Upper lobe of left lung (tissue), 6 donors: ENCODE measurements at places on chromosomes 7 and 10. TPM values are rescaled to one million over a fixed set of nuclear protein-coding genes. Genes with fewer than 3 reads are reported as not detected.

GRCh38 chr10:68781613-68782574, 45.4 kb upstream of the STOX1 start:
- no peak for DNase-seq

GRCh38 chr7:78007231-78007630, 208.7 kb downstream of the PHTF2 start:
- DNase-seq: no peak

- no peak for DNase-seq
Observed at GRCh38 chr7:101555921-101556275, 73.2 kb downstream of the MYL10 start.

- no peak for DNase-seq
Observed at GRCh38 chr7:122528879-122529481, 169.9 kb downstream of the RNF133 start.

FAM25C gene
- total RNA-seq: not detected
